ENCODE measurements at places on chromosomes 3 and 15.

DNA sequence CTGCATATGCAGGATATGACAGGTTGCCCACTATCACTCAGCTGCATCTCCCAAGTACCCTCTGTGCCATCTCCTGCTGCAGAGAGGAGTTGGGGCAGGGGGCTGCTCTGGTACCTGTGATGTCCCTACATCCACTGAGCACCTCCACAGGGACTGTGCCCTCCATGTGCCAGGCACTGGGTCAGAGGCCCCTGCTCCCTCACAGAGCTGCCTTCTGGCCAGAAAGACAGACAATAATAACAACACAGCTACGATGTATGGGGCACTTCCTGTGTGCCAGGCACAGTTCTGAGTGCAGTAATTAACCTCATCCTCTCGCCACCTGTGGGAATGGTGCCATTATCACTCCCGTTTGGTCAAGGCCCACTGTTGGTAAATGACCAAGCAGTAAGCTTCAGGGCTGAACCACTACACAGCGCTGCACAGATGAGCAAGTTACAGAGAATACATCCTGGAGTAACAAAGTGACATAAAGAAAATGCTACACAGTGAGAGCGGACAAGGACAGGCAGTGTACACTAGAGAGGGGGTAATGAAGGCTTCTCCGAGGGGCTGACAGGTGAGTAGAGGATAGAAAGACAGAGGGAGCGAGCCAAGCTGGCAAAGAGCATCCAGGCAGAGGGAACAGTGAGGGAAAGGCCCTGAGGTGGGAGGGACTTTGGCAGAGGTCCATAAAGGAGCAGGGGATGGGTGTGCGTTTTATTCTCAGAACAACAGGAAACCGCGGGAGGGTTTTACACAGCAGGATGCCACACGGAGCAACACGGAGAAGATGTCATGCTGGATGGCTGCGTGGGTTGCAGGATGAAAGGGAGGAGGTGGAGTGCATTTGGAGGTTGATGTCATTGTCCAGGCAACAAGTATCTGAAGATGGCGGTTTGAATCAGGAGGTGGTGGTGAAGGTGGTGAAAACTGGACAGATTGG lies 13.6 kb downstream of the WNT7A start:
- DNase-seq = peak; percentile 5

DNA sequence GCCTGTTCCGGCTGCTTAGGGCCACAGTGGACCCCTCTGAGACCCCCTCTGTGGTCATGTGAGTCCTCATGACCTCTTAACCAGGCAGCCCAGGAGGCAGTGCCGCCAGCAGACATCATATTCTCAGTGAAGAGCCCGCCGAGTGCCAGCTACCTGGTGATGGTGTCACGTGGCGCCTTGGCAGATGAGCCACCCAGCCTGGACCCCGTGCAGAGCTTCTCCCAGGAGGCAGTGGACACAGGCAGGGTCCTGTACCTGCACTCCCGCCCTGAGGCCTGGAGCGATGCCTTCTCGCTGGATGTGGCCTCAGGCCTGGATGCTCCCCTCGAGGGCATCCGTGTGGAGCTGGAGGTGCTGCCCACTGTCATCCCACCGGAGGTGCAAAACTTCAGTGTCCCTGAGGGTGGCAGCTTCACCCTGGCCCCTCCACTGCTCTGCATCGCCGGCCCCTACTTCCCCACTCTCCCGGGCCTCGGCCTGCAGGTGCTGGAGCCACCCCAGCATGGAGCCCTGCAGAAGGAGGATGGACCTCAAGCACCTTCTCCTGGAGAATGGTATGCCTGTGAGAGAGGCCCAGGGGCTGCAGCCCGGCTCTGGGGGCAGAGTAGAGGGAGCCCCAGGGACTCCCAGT lies 176.1 kb downstream of the TBC1D2B start:
- no peak for DNase-seq

- DNase-seq = peak; percentile 20
These were observed 1.4 kb upstream of the NDUFAF3 start for GRCh38 chr3:49020330-49021212.

DNA sequence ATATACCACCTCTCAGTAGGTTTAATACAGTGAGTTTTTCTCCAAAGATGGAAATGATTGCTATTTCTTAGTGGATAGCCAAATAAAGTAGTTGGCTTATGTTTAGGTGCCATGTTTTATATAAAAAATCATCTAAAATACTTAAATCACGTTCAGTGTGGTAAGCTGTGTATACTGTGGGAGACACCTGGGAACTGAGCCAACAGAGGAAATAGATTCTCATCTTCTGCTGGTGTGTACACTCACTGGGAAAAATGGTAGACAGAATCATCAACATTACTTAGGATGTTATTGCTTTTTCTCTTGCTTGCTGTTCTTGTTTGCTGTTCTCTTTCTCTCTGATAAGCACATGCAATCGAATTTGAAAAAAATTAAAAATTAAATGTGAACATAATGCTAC lies 112.6 kb upstream of the MB21D2 start:
- DNase-seq = peak; percentile 9

DNA sequence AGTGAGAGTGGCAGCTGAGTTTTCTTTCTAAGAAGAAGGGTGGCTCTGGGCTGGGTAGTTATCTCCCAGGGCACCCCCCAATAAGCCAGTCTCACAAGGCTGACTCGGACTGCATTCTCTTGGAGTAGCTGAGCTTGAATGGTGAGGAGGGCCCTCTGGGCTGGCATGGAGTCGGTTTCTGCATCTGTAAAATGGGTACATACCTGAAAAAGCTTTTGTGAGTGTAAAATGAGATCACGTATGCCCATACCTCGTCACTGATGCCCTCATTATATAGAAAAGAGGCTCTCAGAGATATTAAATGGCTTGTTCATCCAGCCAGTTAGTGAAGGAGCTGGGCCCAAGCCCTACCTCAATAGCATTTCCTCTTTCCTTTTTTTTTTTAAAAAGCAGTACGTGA lies 41.2 kb downstream of the SMAD6 start:
- no peak for DNase-seq

DNA sequence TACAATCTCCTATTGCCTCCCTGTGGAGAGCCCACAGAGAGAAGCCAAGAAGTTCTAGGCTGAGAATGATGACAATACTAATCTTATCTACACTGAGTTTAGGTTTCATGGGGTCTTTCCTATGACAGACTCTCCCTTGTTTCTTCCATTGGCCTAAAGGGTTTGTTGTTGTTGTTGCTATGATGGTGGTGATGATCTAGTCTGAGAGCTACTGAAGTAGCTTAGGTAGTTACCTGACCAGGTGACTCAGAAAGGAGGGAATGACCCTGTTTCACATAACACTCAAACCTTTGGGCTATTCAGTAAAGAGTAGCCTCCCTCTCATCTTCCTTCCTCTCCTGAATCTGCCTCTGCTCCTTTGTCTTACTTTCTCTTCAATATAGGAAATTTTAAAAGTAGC lies 170.2 kb downstream of the GMNC start:
- DNase-seq = no peak

DNA sequence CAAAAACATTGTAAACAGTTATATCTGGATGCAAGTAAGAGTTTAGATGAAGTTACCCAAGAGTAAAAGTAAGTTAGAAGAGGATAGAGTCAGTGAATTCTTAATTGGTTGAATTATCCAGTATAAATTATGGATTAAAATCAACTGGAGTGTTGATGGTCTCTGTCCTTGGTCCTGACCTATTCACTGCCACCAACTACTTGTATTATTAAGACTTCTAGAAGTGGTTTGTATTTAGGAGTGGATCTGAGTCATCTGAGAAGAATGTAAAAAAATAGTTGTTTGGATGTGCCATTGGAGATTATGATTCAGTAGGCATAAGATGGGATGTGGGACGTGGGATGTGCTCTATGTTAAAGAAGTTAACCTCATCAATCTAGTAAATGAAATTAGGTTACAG lies 86.4 kb downstream of the SYNPR start:
- no peak for DNase-seq

- no peak for DNase-seq
These were observed 42.1 kb downstream of the VGLL4 start for GRCh38 chr3:11601446-11602238.

DNA sequence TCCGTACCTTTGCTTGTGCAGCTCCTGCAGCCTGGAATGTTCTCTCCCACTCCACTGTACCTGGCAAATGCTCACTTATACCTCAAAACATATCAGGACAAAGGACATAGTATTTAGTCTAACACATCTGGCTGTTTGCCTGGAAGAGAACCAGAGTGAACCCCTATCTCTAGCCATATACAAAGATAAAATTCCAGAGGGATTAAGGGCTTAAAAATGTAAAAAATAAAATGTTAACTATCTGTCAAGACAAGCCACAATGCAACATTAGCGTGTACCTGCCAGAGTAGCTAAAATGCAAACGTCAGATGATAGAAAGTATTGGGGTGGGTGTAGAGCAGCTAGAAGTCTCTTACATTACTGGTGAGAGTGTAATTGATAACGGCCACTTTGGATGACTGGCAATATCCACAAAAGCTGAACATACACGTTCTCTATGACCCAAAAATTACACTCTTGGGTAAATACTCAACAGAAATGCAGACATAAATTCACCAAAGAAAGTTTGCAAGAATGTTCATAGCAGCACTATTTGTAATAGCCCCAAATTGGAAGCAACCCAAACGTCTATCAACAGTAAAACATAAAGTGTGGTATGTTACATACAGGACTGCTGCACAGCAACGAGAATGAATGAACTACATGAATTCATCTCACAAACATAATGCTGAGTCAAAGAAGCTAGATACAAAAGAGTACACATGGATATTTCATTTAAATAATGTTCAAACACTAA lies 18.2 kb upstream of the ADPGK start:
- no peak for DNase-seq

- DNase-seq = no peak
These were observed 15.8 kb upstream of the SEC11A start for GRCh38 chr15:84731774-84732173.

- DNase-seq = no peak
These were observed 5.5 kb downstream of the SEMA5B start for GRCh38 chr3:123021996-123022510.

DNA sequence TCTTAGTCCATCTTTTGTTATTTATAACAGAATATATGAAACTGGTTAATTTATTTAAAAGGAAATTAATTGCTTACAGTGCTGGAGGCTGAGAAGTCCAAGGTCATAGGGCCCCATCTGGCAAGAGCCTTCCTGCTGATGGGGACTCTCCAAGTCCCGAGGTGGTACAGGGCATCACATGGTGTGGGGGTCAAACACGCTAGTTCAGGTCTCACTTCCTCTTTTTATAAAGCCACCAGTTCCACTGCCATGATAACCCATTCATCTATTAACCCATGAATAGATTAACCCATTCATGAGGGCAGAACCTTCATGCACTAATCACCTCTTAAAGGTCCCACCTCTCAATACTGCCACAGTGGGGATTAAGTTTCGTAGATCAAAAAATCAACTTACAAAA lies 659.3 kb downstream of the NAALADL2 start:
- no peak for DNase-seq

DNA sequence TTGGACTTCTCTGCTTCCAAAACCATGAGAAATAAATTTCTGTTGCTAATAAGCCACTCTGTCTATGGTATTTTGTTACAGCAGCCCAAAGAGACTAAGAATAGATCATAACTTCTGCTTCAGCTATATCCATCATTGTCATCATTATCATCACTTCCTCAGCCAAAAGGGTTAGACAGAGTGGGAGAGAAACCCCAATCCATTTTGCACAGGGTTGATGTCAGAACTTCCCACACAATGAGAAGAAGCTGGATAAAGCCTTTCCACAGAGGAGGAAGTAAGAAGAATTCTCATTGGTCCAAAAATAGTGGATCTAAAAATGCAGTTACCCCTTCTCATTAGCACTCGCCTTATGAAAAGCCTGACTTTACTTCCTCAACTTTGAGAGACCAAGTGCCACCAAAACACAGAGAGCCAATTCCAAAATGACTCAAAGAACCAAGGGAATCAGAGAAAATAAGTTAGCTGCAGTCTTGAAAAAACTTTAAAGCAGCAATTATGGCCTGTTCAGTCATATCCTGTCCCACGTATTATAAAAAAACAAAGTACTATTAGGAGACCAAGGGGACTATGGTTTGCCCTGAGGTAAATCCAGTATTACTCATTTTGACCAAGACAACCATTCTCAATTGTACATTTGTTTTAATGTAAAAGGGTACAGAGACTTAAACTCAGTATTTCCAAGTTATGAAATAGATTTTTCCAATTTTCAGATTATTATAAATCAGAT lies 80.2 kb downstream of the WNT5A start:
- DNase-seq = no peak

DNA sequence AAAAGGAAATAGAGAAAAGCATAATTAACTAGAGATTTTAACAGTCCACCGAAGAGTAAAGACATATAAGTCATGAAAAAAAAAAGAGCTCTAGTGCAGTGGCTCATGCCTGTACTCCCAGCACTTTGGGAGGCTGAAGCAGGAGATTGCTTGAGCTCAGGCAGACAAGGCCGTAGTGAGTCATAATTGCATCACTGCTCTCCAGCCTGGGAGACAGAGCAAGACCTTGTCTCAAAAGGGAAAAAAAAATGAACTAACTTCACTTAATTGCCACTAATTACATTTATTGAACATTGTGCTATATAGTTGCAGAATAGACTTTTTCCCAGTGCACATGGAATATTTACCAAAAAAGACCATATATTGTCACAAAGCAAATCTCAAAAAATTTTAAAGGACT lies 221.8 kb downstream of the CBLB start:
- DNase-seq = peak; percentile 13

DNA sequence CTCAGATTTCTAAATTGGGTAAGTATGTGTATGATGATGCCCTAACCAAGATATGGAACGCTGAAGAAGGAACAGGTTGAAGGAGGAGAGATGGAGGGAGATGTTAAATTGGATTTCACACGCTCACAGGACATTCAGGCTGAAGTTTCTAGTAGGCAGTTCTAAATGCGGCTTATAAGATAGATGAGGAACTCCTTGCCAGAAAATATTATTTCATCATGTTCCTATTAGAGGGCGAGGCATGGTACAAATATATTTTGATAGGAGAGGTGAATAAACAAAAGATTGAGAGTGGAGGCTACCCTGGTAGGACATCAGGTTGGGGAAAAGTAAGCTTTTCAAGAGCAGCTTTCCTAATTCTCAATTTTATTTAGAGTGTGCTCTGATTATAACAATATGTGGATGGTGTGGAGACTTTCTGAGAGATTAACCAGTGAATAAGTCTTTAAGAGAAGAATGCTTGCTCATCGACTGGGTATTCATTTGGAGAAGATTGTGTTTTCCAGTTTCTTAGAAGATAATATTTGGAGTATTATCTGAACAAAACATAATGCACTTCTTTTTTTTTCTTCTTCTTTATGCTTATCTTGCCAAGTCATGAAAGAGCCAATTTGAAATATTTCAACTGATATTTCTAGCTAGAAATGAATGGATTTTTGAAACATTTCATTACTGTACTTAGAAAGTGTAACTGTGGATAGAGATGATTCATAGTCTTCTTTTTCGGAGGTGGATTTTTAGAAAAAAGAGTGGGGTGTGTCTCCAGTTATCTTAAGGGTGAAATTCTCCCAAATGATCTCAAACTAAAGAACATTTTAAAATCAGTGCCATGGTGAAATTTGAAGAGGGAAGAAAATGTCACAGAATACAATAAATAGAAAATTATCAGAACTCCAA lies 88.5 kb downstream of the B3GALNT1 start:
- DNase-seq = no peak

- DNase-seq = no peak
These were observed 238.0 kb downstream of the CACNA2D3 start for GRCh38 chr3:54360320-54360719.
